Thoracic aorta (tissue), 2 donors: ENCODE measurements at places on chromosomes 6 and 20. TPM values are rescaled to one million over a fixed set of nuclear protein-coding genes. Genes with fewer than 3 reads are reported as not detected.

The BACH2 gene
- total RNA-seq = 17.8 TPM

The PROKR2 gene
- total RNA-seq = not detected

The KCNQ2 gene
- total RNA-seq = not detected

The C6orf141 gene
- 0.54 TPM for total RNA-seq

The CDC5L gene
- total RNA-seq = 21.7 TPM

DNA sequence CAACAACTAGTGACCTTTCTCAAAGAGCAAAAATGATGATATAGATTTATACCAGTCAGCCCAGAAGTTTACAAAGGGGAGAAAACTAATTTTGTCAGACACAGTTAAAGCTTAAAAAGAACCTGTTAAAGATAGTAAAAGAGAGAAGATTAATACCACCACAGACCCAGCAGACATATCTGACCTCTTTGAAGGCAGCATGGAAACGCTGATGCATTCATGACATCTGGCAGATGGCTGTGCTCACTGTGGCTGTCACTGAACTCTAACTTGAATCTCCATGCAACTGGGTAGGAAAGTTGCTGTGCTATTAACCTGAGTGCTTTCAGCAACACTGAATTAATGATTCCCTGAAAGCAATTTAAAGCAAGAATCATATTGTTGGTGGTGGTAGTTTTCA, 159.8 kb upstream of the PRDM1 start:
- no peaks in the 10 kb centered on the region for H3K27me3 ChIP-seq
- no peak overlapping the region for H3K27ac ChIP-seq
- H3K36me3 ChIP-seq = no peaks in the 10 kb centered on the region
- H3K4me3 ChIP-seq = no peak overlapping the region
- no peak for DNase-seq

DNA sequence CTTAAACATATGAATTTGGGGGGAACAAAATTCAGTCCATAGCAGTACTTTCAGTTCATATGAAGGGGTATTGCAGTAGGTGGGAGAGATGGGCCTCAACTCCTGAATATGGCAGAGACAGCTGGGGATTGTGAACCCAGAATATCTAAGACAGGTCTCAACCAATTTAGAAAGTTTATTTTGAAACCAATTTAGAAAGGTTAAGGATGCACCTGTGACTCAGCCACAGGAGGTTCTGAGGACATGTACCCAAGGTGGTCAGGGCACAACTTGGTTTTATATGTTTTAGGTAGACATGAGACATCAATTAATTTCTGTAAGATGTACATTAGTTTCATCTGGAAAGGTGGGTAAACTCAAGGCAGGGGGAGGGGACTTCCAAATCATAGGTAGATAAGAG, 59.5 kb downstream of the MYO6 start:
- H3K36me3 ChIP-seq = no peaks in the 10 kb centered on the region
- no peak overlapping the region for H3K27ac ChIP-seq
- no peaks in the 10 kb centered on the region for H3K4me1 ChIP-seq
- no peak overlapping the region for H3K4me3 ChIP-seq
- no peak for DNase-seq

- no peaks in the 10 kb centered on the region for H3K27me3 ChIP-seq
- H3K4me3 ChIP-seq = no peak overlapping the region
- H3K4me1 ChIP-seq = peaks cover 13% of the 10 kb centered on the region
- no peak overlapping the region for H3K27ac ChIP-seq
- no peaks in the 10 kb centered on the region for H3K36me3 ChIP-seq
Measured at GRCh38 chr6:74603322-74604076, 602.4 kb downstream of the COL12A1 start.

DNA sequence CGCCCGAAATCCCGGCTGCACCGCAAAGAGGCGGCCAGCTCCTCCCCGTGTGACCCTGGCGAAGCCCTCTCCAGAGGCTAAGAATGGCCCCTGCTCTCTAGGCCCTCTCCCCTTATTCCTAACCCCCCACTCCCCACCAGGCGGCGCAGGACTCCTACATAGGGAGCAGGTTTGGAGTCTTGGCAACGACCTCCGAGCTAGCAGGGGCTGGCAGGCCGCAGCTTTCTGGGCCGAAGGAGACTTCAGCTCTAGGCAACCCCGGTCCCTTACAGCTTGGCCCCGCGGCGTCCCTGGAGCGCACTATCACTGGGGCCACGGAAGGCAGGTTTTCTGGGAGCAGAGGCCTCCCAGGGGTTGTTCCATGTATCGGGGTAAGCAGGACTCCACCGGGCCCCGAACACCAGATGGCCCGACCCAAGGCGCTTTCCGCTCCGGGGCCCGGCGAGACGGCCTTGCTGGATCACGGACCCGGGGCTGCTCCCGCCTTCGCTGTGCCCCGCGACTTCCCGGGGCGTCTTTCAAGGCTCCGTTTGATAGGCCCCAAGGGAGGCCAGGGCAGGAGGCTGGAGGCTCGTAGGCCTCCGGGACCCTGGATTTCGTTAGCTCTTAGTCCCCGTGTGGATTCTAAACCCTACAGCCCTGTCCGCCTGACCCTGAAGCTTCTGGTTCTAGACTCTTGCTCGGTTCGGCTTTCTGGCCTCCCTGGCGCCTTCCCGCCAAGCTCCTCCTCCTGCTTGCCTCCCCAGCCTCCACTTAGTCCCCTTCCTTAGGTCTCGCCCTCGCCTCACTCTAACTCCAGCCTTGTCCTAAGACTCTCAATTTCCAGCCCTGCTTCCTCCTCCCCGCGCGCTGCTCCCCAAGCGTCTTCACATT, 1.9 kb downstream of the SLC32A1 start:
- no peak for DNase-seq
- peaks cover 33% of the 10 kb centered on the region for H3K27me3 ChIP-seq
- no peak overlapping the region for H3K4me3 ChIP-seq

GRCh38 chr20:62266340-62266739, 28.0 kb downstream of the OSBPL2 start:
- no peak overlapping the region for H3K4me3 ChIP-seq
- no peak overlapping the region for H3K27ac ChIP-seq
- DNase-seq = no peak
- peaks cover 39% of the 10 kb centered on the region for H3K36me3 ChIP-seq
- no peaks in the 10 kb centered on the region for H3K27me3 ChIP-seq

DNA sequence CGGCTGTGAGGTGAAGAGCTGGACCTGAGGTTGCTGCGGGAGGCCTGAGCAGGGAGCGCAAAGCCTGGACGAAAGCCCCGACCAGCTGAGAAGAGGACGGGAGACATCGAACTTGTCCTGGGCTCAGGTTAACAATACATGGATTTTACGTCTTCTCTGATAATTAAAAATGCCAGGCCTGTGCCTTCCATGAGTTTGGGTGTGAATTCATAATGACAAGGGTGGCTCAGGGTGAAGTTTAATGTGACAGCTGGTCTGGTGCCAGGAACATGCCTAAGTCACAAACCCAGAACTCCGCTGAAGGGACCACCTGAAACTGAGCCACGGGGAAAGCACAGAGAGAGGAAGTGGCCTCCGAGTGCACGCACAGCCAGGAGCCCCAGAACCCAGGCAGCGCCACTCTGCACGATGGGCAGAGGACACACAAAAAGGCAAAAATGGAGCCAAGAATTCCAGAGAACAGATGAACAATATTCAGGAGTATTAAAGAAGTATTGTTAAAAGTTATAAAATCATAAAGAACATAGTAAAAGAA, 150.1 kb upstream of the RPS6KA2 start:
- no peaks in the 10 kb centered on the region for H3K36me3 ChIP-seq
- H3K27me3 ChIP-seq = no peaks in the 10 kb centered on the region
- H3K4me3 ChIP-seq = no peak overlapping the region
- H3K27ac ChIP-seq = no peak overlapping the region
- DNase-seq = no peak

DNA sequence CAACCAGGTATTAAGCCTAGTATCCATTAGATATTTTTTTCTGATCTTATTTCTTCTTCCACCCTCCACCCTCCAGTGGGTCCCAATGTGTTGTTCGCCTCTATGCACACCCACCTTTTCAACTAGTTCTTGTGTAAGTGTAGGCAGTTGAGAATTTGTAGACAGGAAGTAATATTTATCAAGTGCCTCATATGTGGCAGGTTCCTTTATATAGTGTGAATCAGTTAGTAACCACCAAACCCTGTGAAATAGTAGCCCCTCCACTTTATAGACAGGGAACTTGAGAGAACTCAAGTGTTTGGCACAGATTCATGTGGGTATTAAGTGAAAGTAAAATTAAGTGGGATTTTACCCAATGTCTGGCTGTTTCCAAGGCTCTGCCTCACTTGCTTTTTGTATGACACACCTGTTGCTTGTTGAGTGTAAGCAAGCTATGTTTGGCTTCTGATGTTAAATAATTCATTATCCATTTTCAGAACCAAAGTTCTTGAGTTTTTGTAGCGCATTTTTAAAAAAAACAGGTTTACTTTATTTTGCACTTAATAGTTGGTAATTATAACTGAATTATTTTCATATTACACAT, 24.8 kb downstream of the AFDN start:
- H3K4me1 ChIP-seq = peaks cover 6% of the 10 kb centered on the region
- no peaks in the 10 kb centered on the region for H3K27me3 ChIP-seq
- no peak overlapping the region for H3K27ac ChIP-seq
- no peak for DNase-seq
- no peak overlapping the region for H3K4me3 ChIP-seq
